Natural killer cell (primary cell): ENCODE measurements at places on chromosomes 6 and 20. TPM values are rescaled to one million over a fixed set of nuclear protein-coding genes. Genes with fewer than 3 reads are reported as not detected.
A peak's percentile ranks its signal among the peaks of the same experiment; 100 is the strongest.

- DNase-seq: no peak
- H3K36me3 ChIP-seq: no peaks in the 10 kb centered on the region
- H3K27me3 ChIP-seq: no peaks in the 10 kb centered on the region
- no peaks in the 10 kb centered on the region for H3K4me1 ChIP-seq
- H3K4me3 ChIP-seq: no peak overlapping the region
These were observed 976.7 kb upstream of the MANEA start for GRCh38 chr6:94600636-94601035.

GRCh38 chr6:139172567-139172966 lies 37.7 kb downstream of the HECA start:
- no peak for DNase-seq
- no peaks in the 10 kb centered on the region for H3K27me3 ChIP-seq
- H3K4me3 ChIP-seq: no peak overlapping the region
- H3K36me3 ChIP-seq: peaks cover 40% of the 10 kb centered on the region

DNA sequence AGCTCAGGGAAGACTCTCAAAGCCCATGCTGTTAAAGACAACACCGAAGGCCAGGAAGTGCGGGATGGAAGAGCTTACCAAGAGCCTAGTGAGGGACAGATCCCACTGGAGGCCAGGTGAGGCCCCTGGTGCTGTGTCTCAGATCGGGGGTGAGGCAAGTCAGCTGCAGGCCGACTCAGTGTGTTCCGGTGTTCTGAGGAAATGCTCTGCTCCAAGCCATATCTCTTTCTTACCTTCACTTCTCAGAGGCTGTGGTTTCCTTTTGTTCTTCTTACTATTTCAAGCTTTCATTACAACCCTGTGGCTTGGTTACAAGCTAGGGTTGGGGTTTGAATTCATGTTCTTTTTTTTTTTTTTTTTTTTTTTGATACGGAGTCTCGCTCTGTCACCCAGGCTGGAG lies 114.3 kb upstream of the ZFP64 start:
- H3K27me3 ChIP-seq: no peaks in the 10 kb centered on the region
- no peaks in the 10 kb centered on the region for H3K36me3 ChIP-seq
- H3K4me3 ChIP-seq: no peak overlapping the region
- no peaks in the 10 kb centered on the region for H3K4me1 ChIP-seq
- no peak overlapping the region for H3K27ac ChIP-seq

DNA sequence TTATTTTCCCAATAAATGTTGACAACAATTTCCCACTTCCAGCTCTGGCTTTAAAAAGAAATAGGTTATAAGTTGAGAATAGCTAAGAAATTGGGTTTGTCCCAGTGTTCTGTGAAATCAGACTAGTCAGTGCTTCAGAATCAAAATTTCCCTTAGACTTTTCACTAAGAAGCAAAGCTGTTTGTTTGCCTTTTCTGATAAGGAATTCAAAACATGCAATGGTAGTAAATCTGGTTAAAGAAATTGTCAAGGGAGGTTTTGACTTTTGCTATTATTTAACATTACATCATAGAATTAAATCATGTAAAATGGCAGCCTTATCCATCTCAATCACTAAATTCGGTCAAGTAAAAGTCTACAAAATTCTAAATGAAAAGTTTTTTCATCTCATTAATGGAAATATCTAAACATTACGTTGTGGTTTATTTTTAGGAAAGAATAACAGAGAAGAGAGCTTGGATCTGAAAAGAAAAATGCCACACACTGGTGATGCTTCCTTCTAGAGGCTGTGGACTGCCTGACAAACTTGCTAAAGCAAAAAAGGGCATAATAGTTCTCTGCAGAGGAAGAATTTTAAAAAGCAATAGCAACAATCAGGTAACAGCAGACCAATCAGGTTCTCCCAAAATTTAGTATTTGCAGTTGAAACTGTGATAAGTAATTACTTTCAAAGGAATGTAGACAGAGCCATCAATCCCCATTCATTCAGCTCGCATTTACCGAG lies 36.4 kb downstream of the PLAGL1 start:
- DNase-seq: no peak
- H3K27ac ChIP-seq: no peak overlapping the region
- H3K4me1 ChIP-seq: no peaks in the 10 kb centered on the region
- no peaks in the 10 kb centered on the region for H3K36me3 ChIP-seq

DNA sequence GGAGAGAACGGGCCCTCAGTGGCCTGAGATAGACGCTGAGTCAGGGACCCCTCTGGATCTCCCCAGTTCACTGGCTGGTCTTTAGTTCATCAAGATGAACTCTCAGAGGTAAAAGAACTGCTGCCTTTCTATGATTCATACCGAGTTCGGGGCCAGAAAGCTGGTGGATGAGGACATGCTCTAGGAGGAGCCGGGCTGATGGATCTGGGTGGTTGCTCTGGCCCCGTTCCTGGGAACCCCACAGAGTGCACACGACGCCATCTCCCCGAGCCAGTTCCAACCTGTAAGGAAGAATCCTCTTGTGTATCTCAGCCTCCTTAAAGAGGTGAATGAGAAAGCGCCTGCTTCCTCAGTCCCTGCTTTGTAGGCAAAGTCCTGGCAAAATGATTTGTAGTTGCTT lies 142.6 kb upstream of the PDE10A start:
- H3K4me1 ChIP-seq: no peaks in the 10 kb centered on the region
- no peak for DNase-seq
- H3K36me3 ChIP-seq: no peaks in the 10 kb centered on the region
- H3K27ac ChIP-seq: no peak overlapping the region
- no peaks in the 10 kb centered on the region for H3K27me3 ChIP-seq
- no peak overlapping the region for H3K4me3 ChIP-seq

GRCh38 chr6:83948851-83949250 lies 84.7 kb upstream of the MRAP2 start:
- no peaks in the 10 kb centered on the region for H3K36me3 ChIP-seq
- DNase-seq: no peak
- no peak overlapping the region for H3K27ac ChIP-seq
- H3K27me3 ChIP-seq: no peaks in the 10 kb centered on the region
- H3K4me1 ChIP-seq: no peaks in the 10 kb centered on the region

DNA sequence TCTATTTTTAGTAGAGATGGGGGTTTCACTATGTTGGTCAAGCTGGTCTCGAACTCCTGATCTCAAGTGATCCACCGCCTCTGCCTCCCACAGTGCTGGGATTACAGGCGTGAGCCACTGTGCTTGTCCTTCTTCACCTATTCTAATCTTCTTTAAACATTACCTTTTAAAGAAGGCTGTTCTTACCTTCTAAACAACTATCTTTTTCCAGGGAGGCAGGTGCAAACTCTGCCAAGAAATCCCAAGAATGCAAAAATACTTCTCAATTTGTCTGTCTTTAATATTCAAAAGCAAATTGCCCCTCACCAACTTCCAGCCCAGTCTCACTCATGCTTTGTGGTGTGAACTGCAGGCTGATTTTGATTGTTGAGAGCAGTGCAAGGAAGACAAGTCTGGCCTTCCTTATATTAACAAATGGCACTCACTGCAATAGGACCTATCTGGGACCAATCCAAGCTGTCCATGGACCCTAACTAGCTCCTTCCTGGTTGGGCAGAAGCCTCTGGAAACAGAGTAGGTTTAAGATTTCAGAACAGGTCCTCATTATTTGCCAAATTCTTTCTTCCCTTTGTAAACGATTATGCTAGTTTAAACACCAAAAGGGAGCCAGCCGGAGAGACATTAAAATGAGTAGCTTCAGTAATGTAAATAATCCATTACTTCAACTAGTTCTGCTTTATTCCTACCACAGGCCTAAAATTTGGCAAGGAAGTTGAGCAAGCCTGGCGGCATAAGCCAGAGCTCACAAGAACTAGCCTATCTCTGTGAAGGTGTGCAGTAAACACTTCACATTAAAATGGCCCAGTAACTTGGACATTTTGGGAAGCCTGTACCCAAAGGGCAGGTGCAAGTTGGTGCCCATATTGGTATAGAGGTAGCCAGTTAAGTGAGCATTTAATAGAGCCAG lies 1.6 kb downstream of the SCAND1 start:
- H3K4me3 ChIP-seq: peak overlapping the region; percentile 97
- H3K27ac ChIP-seq: peak overlapping the region; percentile 100
- DNase-seq: peak; percentile 36
- peaks cover 18% of the 10 kb centered on the region for H3K4me1 ChIP-seq
- no peaks in the 10 kb centered on the region for H3K27me3 ChIP-seq

- H3K4me3 ChIP-seq: no peak overlapping the region
- H3K36me3 ChIP-seq: no peaks in the 10 kb centered on the region
- H3K27me3 ChIP-seq: no peaks in the 10 kb centered on the region
- H3K4me1 ChIP-seq: no peaks in the 10 kb centered on the region
- H3K27ac ChIP-seq: no peak overlapping the region
- no peak for DNase-seq
These were observed 28.8 kb downstream of the EPB41L1 start for GRCh38 chr20:36183155-36183944.

DNA sequence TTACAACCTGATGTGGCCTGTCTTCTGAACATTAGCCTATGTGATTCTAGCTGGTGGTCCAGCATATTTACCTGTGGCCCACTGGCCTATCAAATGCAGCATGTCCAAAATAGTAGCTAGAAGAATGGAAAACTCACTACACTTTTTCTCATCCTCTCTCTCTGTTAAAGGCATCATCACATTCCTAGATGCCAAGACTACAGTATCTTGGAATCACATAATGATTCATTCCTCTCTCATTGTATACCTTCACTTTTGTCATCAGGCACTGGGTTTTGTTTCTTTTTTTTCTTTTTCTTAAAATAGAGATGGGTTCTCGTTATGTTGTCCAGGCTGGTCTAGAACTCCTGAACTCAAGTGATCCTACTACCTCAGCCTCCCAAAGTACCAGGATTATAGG lies 45.0 kb downstream of the FAM83B start:
- no peaks in the 10 kb centered on the region for H3K4me1 ChIP-seq
- no peak overlapping the region for H3K27ac ChIP-seq
- H3K27me3 ChIP-seq: no peaks in the 10 kb centered on the region
- DNase-seq: no peak
- H3K36me3 ChIP-seq: no peaks in the 10 kb centered on the region
- no peak overlapping the region for H3K4me3 ChIP-seq

GRCh38 chr6:108739496-108740330 lies 108.5 kb upstream of the ARMC2 start:
- no peaks in the 10 kb centered on the region for H3K36me3 ChIP-seq
- no peak overlapping the region for H3K27ac ChIP-seq
- H3K4me1 ChIP-seq: no peaks in the 10 kb centered on the region

- no peaks in the 10 kb centered on the region for H3K36me3 ChIP-seq
- no peak for DNase-seq
- no peaks in the 10 kb centered on the region for H3K4me1 ChIP-seq
- no peak overlapping the region for H3K4me3 ChIP-seq
- H3K27me3 ChIP-seq: no peaks in the 10 kb centered on the region
- no peak overlapping the region for H3K27ac ChIP-seq
These were observed 33.7 kb upstream of the PPP1R3G start for GRCh38 chr6:5051394-5051793.

- peaks cover 25% of the 10 kb centered on the region for H3K4me1 ChIP-seq
- peaks cover 82% of the 10 kb centered on the region for H3K36me3 ChIP-seq
- no peak overlapping the region for H3K4me3 ChIP-seq
- no peak for DNase-seq
- no peak overlapping the region for H3K27ac ChIP-seq
These were observed 7.3 kb downstream of the ZBP1 start for GRCh38 chr20:57612916-57613315.

- no peak overlapping the region for H3K4me3 ChIP-seq
- H3K4me1 ChIP-seq: no peaks in the 10 kb centered on the region
- no peak for DNase-seq
- H3K27ac ChIP-seq: no peak overlapping the region
- H3K36me3 ChIP-seq: no peaks in the 10 kb centered on the region
- no peaks in the 10 kb centered on the region for H3K27me3 ChIP-seq
These were observed 55.0 kb downstream of the EDN1 start for GRCh38 chr6:12344961-12345693.

- DNase-seq: no peak
- H3K36me3 ChIP-seq: no peaks in the 10 kb centered on the region
- H3K4me1 ChIP-seq: no peaks in the 10 kb centered on the region
- H3K4me3 ChIP-seq: no peak overlapping the region
These were observed 67.8 kb upstream of the ANKEF1 start for GRCh38 chr20:9966966-9967365.

DNA sequence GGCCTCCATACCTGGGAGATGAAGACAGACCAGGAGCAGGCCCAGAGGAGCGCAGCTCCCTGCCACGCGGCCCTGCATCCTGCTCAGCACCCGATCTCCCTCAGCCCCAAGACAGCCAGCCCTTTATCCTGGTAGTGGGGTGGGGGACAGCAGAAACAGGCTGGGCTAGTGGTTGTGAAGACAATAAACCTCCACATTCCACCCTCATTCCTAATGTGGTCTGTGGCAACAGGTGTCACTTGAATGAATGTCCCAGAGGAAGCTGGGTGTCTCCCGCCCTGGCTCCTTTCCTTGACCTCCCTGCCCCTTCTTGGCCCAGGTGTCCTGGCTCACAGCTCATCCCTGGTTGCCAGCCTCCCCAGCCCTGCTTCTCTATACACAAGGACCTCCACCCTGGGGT lies at the start of gene C6orf15:
Gene C6orf15, minus strand, starts transcription at position 98 of the 400 bp plus-strand sequence. Its CDS starts 20 bp downstream, at position 78.
- H3K4me3 ChIP-seq: no peak within 1 kb of the TSS
- H3K36me3 ChIP-seq: no peaks in the 10 kb centered on the region
- no peaks in the 10 kb centered on the region for H3K27me3 ChIP-seq
- no peak within 1 kb of the TSS for H3K27ac ChIP-seq

GRM1 gene
- not detected for total RNA-seq

TINAG gene
- not detected for total RNA-seq

BPI gene
- total RNA-seq: not detected
